Hepatocyte (in vitro differentiated cells): ENCODE measurements at places on chromosomes 7 and 10. TPM values are rescaled to one million over a fixed set of nuclear protein-coding genes. Genes with fewer than 3 reads are reported as not detected.

Gene INSYN2A
- 0.48 and 0.97 TPM in 2 replicates for total RNA-seq

Gene SHTN1
- total RNA-seq: 23.2 and 27.7 TPM in 2 replicates

Gene ACBD7
- 1.8 and 1.9 TPM in 2 replicates for total RNA-seq

Gene CPN1
- total RNA-seq: 2.8 and 3.8 TPM in 2 replicates

DNA sequence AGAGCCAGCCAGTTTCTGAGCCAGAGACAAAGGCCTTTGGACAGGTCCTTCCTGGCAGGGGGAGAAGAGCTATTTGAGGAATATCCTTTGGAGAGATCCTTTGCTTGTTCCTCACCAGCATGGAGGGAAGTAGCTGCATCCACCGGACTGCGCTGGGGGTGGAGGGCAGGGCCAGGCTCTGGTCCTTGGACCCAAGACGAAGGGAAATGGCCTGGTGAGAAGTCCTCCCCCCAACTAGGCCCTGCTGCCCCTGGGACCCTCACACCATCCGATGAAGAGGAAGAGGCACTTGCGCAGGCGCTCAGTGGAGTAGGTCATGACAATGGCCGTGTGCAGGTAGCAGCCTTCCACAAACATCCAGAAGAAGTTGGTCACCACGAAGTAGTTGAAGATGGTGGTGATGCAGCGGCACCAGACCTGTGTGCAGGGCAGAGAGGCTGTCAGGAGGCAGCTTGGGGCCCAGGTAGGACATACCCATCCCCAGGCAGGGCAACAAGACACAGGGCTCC lies 19.8 kb downstream of the CRHR2 start:
- DNase-seq: no peak

DNA sequence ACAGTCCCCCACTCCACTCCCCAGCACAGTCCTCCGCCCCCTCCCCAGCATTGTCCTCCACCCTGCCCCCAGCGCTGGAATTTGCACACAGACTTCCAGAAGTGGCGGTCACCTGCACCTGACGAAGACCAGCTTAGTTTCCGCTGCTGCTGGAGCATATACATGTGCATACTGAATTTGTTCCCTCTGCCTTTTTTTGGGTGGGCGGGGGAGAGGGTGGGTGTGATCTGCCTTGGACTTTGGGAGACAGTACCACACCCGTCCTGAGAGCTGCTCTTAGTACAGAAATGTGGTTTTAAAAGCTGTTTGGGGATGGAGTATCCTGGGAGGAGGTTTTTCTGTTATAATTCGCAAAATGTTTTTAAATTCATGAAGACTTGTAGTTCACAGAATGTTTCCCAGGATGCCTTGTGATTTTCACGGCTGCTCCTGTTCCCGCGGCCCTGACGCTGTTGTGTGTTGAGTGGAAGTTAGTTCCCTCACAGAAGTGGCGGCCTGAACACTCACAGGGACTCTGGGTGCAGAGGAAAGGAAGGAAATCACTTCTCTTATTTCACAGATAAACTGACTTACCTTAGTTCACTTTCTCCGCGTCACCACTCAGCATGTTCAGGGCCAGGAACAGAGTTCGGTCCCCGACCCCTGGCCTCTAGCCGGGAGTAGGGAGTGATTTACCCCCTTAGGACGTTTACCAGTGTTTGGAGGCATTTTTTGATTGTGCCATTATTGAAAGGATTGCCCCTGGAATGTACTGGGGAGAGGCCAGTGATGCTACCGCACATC lies 18.6 kb downstream of the PFKP start:
- no peak for DNase-seq

GRCh38 chr10:47109906-47110305 lies 190.1 kb upstream of the GDF10 start:
- no peak for DNase-seq

DNA sequence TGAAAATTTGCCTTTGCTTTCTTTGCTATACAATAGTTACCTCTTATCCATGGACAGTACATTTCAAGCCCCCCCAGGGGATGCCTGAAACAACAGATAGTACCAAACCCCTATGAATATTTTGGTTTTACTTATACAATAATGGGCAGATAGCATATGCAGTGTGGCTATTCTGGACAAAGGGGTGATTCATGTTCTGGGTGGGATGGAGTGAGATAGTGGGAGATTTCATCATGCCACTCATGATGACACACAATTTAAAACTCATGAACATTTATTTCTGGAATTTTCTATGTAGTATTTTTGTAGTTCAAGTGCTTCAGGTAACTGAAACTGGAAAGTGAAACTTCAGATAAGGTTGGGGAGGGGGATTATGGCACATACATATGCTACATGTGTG lies 12.0 kb downstream of the STARD3NL start:
- no peak for DNase-seq
